GM10248 (cell line): ENCODE measurements at places on chromosomes 5 and 9.

DNA sequence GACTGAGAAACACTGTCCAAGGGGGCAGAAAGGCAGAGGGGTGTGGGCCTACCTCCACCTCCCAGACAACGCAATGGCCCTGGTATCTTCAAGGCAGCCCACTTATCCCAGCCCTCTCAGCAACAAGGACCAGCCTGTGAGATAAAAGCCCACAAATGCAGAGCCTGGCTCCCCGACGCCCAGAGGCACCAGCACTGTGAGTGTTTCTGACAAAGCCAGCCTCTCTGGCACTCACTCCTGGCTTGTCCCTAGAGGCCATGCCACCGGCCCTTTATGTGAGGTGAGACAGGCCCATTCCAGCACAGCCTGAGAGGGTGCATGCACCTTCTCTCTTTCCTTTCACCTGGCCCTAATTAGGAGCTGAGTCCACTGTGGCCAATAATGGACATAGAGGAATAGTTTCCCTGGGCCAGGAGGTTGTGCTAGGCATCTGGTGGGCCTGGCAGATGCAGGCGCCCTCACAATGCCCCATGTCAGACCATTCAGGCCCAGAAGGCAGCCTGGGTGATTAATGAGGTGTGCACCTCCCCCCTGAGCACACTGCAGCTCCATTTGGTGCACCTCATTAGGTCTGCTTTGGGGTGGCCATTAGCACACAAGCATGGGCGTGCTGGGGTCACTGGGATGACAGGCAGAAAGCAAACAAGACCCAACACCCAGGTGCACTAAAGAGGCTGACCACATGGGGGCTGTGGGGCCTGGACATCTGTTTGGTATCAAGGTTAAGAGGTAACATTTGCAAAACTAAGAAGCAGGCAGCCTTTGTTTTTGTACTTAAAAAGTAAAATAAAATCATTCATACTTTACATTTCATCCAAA lies 176.0 kb downstream of the MED10 start:
- peak; percentile 29 for DNase-seq

- no peak for DNase-seq
These were observed 190.3 kb upstream of the NMUR2 start for GRCh38 chr5:152595405-152595804.

- peak; percentile 52 for DNase-seq
These were observed 137.6 kb downstream of the SUSD1 start for GRCh38 chr9:112037281-112038016.

- DNase-seq, result no peak
These were observed 178.3 kb downstream of the CAVIN4 start for GRCh38 chr9:100756217-100756616.

GRCh38 chr5:116509483-116510244 lies 65.0 kb downstream of the SEMA6A start:
- no peak for DNase-seq
